Hematopoietic multipotent progenitor cell treated with erythropoietin and hydrocortisone succinate and interleukin-3 and kit ligand, for 6 days (in vitro differentiated cells): ENCODE measurements at places on chromosomes 7 and 10.

GRCh38 chr10:90413196-90413595 is 444.6 kb downstream of the HTR7 start:
- DNase-seq, result no peak

DNA sequence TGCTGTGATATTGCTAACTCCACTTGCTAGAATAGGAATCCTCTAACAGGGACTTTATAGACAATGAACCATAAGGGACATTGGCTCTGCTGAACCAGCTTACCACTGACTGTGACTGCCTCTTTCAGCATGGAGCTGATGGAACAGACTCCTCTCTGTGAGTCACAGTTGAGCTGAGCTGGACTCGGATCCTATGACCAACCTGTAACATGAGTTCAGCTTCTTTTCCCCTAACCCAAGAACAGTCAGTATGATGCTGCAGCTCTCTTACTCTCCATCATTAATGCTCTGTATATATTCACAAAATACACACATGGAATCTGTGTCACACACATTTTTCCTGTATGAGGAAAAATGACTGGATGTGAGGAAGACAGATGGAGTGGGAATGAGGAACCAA is 177.9 kb upstream of the BET1 start:
- no peak for DNase-seq

DNA sequence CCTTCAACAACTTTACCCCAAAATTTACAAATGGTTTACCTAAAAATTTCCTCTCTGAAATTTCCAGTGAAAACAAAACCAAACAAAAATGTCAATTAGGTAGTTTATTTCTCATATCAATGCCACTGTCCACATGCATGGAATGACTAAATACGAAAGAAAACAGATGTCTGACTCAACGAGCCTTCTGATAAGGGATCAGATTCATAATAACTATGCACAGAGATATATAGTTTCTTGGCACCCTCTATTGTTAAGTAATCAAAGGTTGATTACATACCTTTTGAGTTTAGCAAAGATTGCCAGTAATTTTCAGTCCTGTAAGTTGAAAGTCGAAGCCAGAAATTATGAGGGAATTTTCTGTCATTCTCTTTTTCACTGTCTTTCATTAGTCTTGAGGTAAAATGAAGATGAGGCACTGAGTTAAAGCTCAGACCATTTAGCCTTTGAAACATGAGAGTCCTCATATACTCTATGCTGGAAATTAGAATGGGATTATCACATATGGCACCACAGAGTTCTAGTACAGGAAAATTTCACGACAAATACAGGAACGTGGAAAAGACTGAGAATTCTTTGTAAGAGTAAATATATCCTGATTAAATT is 519.1 kb upstream of the ANKRD30A start:
- DNase-seq, result no peak

- peak; percentile 37 for DNase-seq
These were observed 9.9 kb downstream of the CCDC126 start for GRCh38 chr7:23607130-23607529.

GRCh38 chr7:141150465-141150864 is 76.6 kb downstream of the TMEM178B start:
- no peak for DNase-seq

DNA sequence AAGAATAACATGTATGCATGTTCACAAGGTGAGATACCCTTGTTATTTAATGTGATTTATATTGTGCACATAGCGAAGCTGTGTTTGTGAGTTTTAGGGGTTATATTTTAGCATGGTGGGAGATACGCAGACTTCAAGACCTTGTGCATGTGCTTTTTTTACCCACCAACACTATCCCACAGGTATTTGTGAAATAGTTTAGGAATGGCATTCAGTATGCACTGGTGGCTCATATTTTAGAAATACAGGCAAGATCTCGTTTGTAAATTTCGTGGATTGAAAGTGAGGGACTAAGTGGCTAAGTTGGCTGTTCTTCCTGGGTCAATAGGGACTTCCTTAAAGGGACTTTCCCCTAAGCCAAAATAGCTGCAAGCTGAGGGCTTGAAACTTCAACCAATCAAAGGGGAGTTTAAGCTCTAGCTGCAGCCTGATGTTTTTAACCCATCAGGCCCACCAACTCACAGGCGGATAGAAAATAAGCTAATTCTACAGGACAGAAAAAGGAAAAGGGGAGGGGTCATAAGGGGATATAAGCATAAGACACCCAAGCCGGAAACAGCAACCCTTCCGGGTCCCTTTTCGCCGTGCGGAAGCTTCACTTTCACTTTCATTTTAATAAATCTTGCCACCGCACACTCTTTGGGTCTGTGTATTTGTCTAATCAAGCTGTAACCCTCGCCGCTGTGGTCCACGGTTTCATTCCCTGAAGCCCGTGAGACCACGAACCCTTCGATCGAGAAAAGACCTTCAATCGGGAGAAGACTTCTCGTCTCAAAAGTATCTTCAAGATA is 291.0 kb downstream of the GPR158 start:
- DNase-seq, result no peak

- DNase-seq, result no peak
These were observed 78.7 kb upstream of the LYZL2 start for GRCh38 chr10:30708234-30708633.

DNA sequence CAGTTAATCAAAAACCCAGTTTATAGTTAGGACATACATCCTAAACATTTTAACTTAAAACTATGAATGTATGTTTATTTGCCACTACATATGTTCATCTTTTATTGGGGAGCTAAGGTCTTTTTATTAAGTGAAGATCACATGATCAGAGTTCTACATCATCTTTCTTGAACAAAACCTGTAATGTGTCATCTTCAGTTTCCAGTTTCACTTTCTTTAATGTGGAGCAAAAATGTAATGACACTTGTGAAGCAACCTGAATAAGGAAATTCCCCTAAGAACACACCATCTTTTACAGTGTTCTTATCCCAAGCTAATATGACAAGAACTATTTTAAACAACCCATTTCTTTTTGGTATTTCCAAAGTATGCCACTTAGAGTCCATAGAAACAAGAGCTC is 166.7 kb upstream of the BET1 start:
- no peak for DNase-seq

DNA sequence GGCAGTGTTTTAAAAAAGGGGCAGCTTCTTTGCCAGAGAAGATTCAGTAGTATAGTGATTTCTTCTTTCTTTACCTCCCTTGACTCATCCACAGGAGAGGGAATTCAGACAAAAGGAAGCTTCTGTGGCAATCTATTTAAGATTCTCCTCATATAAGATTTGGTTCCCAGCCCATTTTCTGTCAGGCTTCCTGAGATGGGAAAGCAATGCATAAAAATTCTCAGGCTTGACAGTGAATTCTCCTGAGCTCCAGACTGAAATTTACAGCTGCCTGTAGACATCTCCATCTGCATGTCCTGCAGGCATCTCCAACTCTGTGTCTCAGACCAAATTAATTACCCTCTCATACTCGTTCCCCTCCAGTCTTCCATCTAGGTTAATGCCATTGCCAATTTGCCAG is 72.8 kb downstream of the TSPAN12 start:
- DNase-seq, result no peak

- DNase-seq, result no peak
These were observed 621.5 kb upstream of the MKI67 start for GRCh38 chr10:128747582-128748346.

DNA sequence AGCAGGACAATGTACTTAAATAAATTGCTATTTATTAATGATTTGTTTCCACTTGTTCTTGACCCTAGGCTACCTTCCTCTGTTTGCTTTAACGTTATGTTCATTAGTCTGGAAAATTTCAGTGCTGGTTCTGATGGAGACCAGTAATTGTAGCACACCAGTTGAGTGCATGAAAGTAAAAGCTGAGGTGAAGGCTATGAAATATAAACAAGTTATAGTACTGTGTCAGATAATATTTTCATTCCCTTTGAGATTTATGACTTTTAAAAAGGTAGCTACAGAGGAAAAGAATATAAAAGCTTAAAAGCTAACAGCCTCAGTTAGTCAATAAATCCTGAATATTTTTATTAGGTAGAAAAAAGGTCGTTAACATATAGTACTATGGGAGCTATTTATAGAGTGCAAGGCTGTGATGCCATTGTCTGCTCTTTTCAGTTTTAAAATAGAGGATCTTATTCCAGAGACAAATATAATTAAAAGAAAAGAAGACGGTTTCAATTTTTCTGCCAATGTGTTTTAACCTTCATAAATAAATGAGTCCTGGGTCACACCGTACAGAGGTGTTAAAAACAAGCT is 351.8 kb upstream of the ETV1 start:
- no peak for DNase-seq

DNA sequence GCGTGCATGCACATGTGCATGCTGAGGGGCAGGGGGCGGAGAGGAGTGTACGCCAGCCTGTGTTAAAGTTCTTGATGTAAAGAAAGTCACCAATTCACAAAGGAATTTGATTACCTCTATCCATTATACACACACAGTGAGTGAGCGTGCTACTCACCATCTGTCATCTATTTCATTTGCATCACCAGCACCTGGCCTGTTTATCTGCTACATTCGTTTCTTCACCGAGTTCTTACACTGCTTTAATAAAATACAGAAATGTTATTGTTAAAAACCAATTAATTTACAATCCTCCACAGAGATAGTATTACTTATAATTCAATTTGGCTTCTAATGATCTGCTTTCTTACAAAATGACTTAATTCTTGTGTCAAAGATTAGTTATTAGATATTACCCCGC is 32.6 kb downstream of the NEUROD6 start:
- no peak for DNase-seq

- peak; percentile 72 for DNase-seq
These were observed 43.0 kb downstream of the HERC4 start for GRCh38 chr10:68032113-68032512.

GRCh38 chr10:119456435-119456810 is 86.1 kb downstream of the RGS10 start:
- DNase-seq, result no peak

DNA sequence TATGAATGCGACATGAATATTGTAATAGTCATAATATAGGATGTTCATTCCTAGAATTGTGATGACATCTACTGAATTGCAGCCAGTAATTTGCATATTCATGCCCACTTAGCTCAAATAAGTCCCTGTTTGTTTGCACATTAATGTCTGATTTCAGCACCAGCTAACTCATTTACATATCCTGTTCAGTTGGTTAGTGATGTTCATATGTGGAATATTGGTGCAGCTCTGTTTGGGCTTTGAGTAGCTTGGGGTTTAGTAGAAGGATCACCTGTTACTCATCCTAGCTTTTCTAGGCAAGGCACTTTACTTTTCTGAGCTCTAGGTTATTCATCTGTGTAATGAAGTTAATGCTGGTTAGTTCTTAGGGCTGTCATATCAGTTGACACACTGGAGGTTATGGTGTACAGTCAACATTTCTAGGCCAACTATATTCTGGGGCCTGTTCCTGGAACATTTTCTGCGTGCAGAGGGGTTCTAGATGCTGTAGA is 238.4 kb downstream of the EXOC4 start:
- no peak for DNase-seq

DNA sequence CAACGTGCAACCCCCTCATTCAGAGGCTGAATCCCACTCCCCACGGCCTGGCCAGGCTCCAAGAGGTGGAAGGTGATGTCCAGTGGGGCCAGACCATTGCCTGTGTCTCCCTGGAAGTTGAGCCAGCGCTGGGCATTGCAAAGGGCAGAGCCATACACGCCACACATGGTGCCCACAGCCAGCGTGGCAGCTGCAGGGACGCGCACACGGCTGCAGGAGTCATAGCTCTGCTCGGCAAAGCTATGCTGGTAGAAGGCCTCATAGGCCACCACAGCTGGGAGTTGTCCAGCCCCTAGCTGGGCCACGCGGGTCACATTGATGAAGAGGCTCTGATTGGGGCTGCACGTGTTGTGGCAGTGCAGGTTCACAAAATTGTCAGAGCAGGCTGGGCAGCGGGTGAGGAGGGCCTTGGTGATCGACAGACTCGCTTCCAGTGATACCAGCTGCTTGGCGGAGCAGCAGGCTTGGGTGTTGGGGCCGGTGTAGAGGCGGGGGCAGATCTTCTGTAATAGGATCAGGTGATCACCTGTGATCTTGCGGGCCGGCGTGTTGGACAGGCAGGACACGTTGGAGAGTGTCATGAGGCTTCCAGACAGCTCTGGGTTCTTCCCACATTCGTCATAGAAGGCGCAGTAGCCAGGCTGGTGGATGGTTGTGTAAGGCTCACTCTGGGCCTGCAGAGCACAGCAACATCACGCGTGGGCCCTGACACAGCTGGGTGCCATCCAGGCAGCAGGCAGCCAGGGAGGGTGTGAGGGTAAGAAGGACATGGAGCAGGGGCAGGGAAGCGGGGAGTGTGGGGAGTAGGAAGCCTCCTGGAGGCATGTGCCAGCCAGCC is 1.2 kb downstream of the NPC1L1 start:
- no peak for DNase-seq

DNA sequence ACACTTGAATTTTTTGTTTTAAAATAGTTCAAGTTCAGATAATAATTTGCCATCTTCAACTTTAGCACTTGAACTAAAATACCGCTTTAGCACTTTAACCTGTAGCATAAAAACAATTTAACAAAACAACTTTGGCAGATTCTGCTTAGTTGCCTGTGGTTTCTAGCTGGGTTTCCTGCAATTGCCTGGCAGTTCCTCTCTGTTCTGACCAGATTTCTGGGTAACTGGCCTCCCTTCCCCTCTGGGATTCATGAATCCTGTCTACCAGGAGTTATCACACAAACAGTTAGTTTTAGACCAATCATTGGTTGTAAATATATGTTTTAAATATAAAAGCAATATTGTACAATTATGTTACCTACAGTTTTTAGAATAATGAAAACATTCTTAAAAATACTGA is 89.8 kb upstream of the HDAC9 start:
- no peak for DNase-seq

GRCh38 chr7:124084024-124084423 is 51.2 kb upstream of the TMEM229A start:
- DNase-seq, result no peak

GRCh38 chr10:65769828-65770227 is 1156.0 kb upstream of the LRRTM3 start:
- DNase-seq, result no peak

- DNase-seq, result no peak
These were observed 72.3 kb downstream of the TLL2 start for GRCh38 chr10:96441322-96441885.

- no peak for DNase-seq
These were observed 47.9 kb downstream of the MTPN start for GRCh38 chr7:135929249-135929648.

DNA sequence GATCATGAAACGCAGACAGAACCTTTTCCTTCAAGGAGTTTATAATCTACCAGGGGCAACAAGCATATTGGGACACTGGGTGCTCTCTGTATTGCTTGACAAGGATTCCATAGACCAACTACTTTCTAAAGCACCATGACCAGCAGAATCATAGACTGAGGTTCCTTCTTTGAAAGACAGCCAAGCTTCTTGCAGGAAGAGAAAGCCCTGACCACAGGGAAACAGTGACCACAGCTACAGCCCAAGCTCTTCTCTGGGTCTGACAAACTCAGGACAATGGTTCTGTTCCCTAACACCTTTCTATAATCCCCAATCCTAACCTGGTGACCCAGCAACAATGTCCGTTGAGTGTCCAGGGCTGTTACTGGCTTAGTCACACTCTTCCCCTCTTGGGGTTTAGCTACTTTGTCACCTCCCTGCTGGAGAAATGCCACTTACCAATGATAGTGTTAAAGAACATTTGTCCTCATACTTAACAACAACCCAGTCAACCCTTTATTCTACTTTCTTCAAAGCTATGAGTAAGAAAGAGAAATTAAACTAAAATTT is 155.7 kb downstream of the JAZF1 start:
- DNase-seq, result no peak
